Osteoblast (primary cell): ENCODE measurements at places on chromosomes 6 and 20. TPM values are rescaled to one million over a fixed set of nuclear protein-coding genes. Genes with fewer than 3 reads are reported as not detected.

The HSD17B8 gene
- total RNA-seq: 2.7 and 3.3 TPM in 2 replicates

The ACSS1 gene
- 1.4 and 2.1 TPM in 2 replicates for total RNA-seq

The RNF182 gene
- total RNA-seq: 3.3 and 4.4 TPM in 2 replicates

The RGS17 gene
- total RNA-seq: 1.4 and 1.8 TPM in 2 replicates

The NKX2-4 gene
- total RNA-seq: not detected in 2 replicates

The DDX39B gene
- 240 and 262 TPM in 2 replicates for total RNA-seq

The NKAIN4 gene
- total RNA-seq: not detected in 2 replicates

The ZNF165 gene
- total RNA-seq: 0.36 and 1.2 TPM in 2 replicates

GRCh38 chr6:152167641-152168603 is 360.4 kb downstream of the ESR1 start:
- H3K36me3 ChIP-seq: peaks cover 18% of the 10 kb centered on the region
- H3K27me3 ChIP-seq: no peaks in the 10 kb centered on the region
- H3K4me3 ChIP-seq: no peak overlapping the region
- no peak for DNase-seq
- H3K4me1 ChIP-seq: peaks cover 10% of the 10 kb centered on the region

DNA sequence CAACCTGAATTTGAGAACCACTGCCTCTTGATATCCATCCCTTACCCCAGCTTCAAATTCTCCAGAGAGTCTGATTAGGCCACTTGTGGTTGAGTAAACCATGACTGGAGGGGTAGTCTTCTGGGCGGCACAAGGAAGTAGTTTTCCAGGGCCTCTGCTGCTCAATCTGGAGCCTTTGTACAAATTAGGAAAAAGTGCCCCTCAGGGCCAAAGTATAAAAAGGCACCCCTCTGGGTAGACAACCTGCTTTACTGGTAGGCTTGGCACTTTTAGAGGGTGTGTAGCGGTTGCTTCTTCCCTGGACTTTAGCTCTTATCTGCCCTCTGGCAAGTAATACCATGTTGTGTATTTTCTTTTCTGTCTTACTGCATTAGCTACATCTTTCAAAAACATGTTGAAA is 32.9 kb upstream of the RPL7L1 start:
- H3K27me3 ChIP-seq: no peaks in the 10 kb centered on the region
- no peak overlapping the region for H3K4me3 ChIP-seq
- DNase-seq: peak; percentile 1
- H3K27ac ChIP-seq: no peak overlapping the region

GRCh38 chr6:13841936-13842335 is 27.6 kb upstream of the MCUR1 start:
- H3K4me1 ChIP-seq: no peaks in the 10 kb centered on the region
- H3K4me3 ChIP-seq: no peak overlapping the region
- no peaks in the 10 kb centered on the region for H3K36me3 ChIP-seq
- no peak for DNase-seq

DNA sequence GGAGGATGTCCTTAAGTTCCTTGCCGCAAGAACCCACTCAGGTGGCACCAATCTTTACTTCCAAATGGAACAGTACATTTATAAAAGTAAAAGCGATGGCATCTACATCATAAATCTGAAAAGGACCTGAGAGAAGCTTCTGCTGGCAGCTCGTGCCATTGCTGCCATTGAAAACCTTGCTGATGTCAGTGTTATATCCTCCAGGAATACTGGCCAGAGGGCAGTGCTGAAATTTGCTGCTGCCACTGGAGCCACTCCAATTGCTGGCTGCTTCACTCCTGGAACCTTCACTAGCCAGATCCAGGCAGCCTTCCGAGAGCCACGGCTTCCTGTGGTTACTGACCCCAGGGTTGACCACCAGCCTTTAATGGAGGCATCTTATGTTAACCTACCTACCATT is 191.7 kb downstream of the TRIM27 start:
- no peak overlapping the region for H3K4me3 ChIP-seq
- H3K36me3 ChIP-seq: no peaks in the 10 kb centered on the region
- H3K27me3 ChIP-seq: peaks cover 41% of the 10 kb centered on the region
- H3K4me1 ChIP-seq: peaks cover 5% of the 10 kb centered on the region

DNA sequence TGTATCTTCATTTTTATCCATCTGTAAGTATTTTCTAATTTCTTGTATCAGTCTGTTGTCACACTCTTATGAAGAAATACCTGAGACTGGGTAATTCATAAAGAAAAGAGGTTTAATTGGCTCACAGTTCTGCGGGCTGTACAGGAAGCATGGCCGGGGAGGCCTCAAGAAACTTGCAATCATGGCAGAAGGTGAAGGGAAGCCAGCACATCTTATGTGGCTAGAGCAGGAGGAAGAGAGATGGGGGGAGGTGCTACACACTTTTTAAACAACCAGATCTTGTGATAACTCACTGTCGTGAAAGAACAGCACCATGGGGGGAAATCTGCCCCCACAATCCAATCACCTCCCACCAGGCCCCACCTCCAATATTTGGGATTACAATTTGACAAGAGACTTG is 10.9 kb upstream of the BCKDHB start:
- no peak overlapping the region for H3K4me3 ChIP-seq
- H3K36me3 ChIP-seq: no peaks in the 10 kb centered on the region
- no peak for DNase-seq
- H3K4me1 ChIP-seq: no peaks in the 10 kb centered on the region
- no peak overlapping the region for H3K27ac ChIP-seq

GRCh38 chr6:142592876-142593275 is 291.1 kb downstream of the ADGRG6 start:
- no peak overlapping the region for H3K27ac ChIP-seq
- no peak for DNase-seq
- H3K4me3 ChIP-seq: no peak overlapping the region
- H3K4me1 ChIP-seq: no peaks in the 10 kb centered on the region
- peaks cover 13% of the 10 kb centered on the region for H3K27me3 ChIP-seq

DNA sequence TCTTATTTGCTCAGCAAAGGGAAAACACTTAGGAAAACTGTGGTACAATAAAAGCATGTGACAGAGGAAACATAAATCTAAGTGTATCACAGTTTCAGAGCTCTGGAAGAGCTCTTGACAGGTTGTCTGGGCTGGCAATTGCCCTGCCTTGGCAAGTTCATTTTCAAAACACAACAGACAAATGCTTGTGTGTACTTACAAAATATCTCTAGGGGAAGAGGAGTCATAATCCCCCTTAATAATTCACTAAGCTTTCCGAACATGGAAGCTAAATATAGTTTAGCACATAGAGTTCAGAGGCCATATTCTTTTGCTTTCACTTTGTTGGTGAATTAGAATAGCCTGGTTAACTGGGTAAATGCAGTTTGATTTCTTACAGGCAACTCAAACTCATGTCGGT is 211.6 kb upstream of the THEMIS start:
- H3K4me1 ChIP-seq: peaks cover 4% of the 10 kb centered on the region
- no peaks in the 10 kb centered on the region for H3K36me3 ChIP-seq
- DNase-seq: no peak
- H3K4me3 ChIP-seq: peak overlapping the region; percentile 50
- no peaks in the 10 kb centered on the region for H3K27me3 ChIP-seq
- H3K27ac ChIP-seq: peak overlapping the region; percentile 0

GRCh38 chr6:41691426-41692079 is 43.9 kb downstream of the TFEB start:
- H3K4me3 ChIP-seq: no peak overlapping the region
- no peaks in the 10 kb centered on the region for H3K27me3 ChIP-seq
- peaks cover 11% of the 10 kb centered on the region for H3K4me1 ChIP-seq
- no peak overlapping the region for H3K27ac ChIP-seq

DNA sequence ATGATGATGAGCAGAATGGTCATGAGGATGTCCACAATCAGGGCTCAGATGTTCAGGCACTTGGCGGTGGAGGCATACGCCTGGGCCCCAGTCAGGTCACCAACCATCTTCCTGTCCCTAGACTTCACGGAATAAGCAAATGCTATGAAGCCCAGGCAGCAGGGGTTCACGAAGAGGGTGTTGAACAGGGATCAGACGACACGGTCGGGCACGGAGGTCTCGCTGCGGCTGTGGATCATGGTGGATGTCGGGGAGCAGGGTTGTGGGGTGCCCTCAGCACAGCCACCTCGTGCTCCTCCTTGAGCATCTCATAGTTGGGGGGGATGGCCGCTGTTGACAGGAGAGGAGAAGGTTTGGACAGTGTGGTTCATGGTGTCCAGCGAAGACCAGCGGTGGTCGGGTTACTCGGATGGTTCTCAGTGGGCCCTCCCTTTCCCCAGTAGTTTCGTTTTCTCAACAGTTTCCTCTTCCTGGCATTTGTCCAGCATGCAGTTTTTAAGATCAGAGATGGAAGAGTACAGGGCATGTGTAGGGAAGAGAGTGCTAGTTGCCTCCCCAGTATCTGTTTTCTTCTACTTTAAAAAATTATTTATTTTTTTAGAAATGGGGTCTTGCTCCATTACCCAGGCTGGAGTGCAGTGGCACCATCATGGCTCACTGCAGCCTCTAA is 20.3 kb upstream of the SPDEF start:
- no peaks in the 10 kb centered on the region for H3K36me3 ChIP-seq
- no peak overlapping the region for H3K4me3 ChIP-seq
- H3K27ac ChIP-seq: no peak overlapping the region
- no peaks in the 10 kb centered on the region for H3K27me3 ChIP-seq
- DNase-seq: no peak

DNA sequence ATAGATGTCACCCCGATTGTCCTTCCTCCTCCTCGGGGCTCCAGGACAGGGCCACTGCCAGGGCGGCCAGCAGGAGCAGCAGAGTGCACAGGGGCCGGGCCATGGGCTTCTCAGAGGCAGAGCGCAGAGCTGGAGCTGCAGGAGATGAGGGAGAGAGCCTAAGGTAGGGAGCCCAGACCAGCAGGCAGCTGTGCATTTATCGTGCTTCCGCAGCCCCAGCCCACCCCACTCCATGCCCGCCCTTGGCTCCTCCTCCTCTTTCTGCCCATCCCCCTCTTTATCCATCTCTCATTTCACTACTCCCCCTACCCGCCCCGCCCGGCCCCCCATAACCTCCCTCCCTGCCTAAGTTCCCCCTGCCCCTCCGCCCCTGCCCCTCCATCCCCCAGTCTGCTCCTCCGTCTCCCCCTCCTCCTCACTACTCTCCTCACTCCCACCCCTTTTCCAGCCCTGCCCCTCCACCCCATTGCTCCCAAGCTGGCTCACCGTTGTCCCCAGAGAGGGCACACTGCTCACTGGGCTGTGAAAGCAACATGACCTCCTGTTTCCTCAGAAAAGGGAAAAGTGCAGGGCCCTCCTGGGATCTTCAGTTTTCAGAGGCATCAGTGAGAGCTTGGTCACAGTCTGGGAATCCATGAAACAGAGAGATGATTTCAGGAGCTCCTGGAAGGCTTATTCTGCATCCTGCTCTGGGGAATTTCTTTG is 25.5 kb upstream of the CST1 start:
- H3K4me3 ChIP-seq: no peak overlapping the region
- peaks cover 9% of the 10 kb centered on the region for H3K27me3 ChIP-seq
- no peak overlapping the region for H3K27ac ChIP-seq
- no peaks in the 10 kb centered on the region for H3K36me3 ChIP-seq
- peaks cover 16% of the 10 kb centered on the region for H3K4me1 ChIP-seq

DNA sequence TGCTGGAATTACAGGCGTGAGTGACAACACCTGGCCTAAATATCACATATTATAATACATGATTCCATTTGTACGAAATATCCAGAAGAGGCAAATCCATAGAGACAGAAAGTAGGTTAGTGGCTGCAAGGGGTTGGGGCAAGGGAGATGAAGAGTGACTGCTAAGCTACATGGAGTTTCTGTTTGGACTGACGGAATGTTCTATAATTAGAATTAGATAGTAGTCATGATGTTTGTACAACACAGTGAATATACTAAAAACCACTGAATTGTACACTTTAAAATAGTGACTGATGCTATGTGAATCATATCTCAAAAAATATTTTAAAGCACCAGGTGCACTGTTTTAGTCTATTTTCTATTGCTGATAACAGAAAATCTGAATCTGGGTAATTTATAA is 3.7 kb upstream of the HEBP2 start:
- no peak overlapping the region for H3K27ac ChIP-seq
- H3K4me1 ChIP-seq: peaks cover 7% of the 10 kb centered on the region
- no peak overlapping the region for H3K4me3 ChIP-seq
- no peaks in the 10 kb centered on the region for H3K36me3 ChIP-seq
- DNase-seq: no peak
